Kidney tubule cell (primary cell): ENCODE measurements at places on chromosomes 3 and 15.

DNA sequence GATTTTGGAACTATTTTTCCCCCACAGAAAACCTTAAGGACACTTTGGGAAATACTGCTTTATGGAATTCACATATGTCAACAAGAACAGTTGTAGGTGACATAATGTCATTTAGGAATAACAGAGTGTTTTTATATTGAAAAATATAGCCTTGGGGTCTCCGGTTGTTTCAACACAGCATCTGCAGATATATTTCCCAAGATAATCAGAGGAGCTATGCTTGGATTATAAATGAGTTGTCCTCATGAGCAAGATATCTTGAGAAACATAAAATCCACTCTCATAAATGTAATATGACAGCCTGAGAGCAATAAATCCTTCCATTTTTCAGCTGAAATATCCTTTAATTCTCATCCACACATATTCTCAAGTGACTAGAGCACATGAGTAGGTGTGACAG is 473.7 kb upstream of the LMCD1 start:
- DNase-seq: no peak

DNA sequence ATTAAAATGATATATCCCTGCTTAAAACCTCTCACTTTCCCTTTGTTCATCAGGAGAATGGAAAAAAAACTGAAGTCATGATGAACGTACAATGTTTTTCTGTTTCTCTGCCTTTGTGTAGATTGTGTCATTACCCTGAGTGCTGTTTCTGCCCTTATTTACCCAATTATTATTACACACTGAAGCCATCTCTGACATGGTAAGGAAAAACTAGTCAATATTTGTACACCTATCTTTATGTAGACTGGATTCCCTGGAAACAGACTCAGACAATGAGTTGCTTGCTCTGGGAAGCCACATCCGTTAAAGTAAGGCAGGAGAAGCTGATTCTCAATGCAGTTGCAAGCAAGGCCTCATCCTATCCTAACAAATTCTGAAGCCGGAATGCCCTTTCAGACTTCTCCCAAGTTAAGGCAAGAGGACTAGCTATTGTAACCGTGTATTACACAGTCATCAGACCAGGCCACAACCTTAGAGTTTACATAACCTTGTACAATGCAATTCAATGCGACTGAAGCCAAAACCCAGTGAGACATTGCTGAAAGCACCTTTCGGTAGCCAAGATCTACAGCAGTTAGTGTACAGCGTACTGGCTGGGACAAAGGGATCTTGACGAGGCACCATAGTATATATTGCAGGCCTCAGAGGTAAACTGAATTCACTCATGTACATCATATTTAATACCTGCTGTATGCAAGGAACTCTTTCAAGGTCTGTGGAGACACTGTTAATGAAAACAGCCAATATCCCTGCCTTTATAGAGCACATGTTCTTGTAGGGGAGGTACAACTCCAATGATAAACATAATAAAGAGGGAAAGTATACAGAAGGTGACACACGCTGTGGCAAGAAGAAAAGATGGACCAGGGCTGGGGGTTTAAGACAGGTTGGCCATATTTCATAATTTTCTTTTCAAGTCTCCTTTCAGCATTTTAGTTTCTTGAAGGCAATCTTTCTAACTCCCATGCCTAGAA is 1040.8 kb upstream of the SEMA6D start:
- DNase-seq: no peak

GRCh38 chr3:137770835-137771399 is 6.8 kb downstream of the SOX14 start:
- no peak for DNase-seq

DNA sequence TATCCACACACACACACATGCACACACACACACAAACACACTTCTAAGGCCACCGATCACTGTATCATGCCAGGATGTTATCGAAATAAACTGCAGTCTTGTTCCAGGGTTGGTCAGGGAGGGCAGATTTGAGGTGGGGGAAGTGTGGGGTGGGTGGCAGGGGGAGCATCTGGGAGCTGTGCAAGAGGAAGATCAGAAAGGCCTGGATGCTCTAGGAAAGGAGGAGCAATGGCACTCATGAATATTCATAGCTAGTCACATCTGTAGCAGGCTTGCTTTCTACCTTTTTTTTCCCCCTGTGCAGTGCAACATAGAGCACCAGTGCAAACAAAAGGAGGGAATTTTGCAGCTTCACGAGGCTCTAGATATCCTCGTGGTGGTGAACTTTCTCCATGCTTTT is 84.9 kb downstream of the MEIS2 start:
- peak; percentile 2 for DNase-seq

- DNase-seq: peak; percentile 52
These were observed 196.4 kb downstream of the STT3B start for GRCh38 chr3:31729082-31729481.
